ENCODE measurements at places on chromosomes 12 and 14.

- no peak for DNase-seq
Observed at GRCh38 chr12:125387206-125387605, 322.0 kb downstream of the AACS start.

DNA sequence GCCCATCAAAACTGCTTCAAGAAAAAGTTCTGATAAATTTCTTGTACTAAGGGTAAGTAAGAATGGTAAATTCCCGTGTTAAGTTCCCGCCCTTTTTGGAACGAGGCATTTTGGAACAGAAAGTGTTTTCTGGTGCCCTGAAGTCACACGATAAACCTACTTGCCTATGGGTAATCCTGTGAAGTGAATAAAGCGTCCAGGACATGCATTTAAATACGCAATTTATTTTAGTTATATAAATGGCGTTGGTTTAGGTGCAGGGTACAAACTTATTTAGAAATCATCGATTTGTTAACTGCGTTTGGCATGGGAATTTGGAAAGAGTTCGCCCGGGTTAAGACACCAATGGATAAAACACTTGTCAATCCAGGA is 715 bp upstream of the RAP1B start:
- no peak for DNase-seq

GRCh38 chr12:116727891-116728290 is 10.0 kb downstream of the SPRING1 start:
- DNase-seq = no peak

- DNase-seq = no peak
Observed at GRCh38 chr12:32583534-32583933, 95.6 kb upstream of the DNM1L start.

DNA sequence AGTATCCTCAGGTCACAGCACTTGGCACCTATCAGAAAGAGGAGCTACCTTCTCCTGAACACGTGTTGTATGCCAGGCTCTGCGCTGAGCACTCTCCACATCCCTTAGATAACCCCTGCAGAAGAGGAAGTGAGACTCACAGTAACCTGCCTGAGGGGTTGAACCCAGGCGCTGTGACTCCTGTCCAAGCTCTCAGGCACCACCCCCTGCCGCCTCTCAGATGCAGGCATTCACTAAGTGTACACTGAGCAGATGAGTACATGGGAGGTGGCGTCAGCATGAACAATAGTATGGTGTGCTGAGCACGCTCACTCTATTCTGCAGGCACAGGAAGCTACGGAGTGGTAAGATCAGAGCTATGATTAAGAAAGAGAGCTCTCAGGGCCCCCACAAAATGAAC is 21.0 kb upstream of the RIC8B start:
- DNase-seq = no peak

- no peak for DNase-seq
Observed at GRCh38 chr12:100528471-100529127, 44.9 kb upstream of the GAS2L3 start.

DNA sequence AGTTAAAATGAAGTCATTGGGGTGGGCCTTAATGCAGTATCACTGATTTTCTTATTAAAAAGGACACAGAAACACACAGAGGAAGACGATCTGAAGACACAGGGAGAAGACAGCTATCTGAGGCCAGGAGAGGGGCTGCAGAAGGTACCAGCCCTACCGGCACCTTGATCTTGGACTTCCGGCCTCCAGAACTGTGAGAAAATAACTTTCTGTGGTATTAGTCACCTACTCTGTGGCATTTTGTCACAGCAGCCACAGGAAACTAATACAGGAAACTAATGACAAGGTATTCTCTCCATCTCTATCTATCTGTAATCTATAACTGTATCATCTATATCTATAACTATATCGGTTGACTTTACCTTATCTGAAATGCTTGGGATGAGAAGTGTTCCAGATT is 1149.5 kb downstream of the BCL11B start:
- no peak for DNase-seq

- no peak for DNase-seq
Observed at GRCh38 chr12:47216150-47216677, 136.5 kb upstream of the AMIGO2 start.

DNA sequence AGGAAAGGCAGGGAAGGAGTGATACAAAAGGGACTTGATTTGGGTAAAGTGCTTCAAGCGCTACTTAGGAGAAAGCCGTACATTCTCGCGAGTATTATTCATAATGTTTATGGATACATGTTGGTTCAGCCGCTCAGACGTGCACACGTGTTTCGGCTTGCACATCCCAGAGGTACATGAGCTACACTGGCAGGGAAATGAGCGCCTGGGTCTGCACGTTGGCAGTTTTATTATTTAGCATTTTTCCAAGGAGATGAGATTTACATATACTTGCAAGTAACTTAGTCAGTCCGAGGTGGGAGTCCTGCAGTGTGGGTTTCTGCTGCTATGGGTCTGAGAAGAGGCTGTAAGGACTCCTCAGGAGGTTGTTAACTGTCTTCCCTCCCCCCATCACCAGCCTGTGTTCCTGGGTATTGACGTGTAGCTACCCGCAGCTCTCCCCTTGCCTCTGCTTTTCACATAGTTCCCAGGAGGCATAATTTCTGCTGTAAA is 1.5 kb downstream of the PRKCH start:
- no peak for DNase-seq

- no peak for DNase-seq
Observed at GRCh38 chr12:106149096-106149784, 10.5 kb upstream of the NUAK1 start.

- no peak for DNase-seq
Observed at GRCh38 chr12:47989023-47989417, 15.3 kb downstream of the COL2A1 start.

GRCh38 chr14:97806891-97807290 is 1009.7 kb downstream of the VRK1 start:
- DNase-seq = no peak

DNA sequence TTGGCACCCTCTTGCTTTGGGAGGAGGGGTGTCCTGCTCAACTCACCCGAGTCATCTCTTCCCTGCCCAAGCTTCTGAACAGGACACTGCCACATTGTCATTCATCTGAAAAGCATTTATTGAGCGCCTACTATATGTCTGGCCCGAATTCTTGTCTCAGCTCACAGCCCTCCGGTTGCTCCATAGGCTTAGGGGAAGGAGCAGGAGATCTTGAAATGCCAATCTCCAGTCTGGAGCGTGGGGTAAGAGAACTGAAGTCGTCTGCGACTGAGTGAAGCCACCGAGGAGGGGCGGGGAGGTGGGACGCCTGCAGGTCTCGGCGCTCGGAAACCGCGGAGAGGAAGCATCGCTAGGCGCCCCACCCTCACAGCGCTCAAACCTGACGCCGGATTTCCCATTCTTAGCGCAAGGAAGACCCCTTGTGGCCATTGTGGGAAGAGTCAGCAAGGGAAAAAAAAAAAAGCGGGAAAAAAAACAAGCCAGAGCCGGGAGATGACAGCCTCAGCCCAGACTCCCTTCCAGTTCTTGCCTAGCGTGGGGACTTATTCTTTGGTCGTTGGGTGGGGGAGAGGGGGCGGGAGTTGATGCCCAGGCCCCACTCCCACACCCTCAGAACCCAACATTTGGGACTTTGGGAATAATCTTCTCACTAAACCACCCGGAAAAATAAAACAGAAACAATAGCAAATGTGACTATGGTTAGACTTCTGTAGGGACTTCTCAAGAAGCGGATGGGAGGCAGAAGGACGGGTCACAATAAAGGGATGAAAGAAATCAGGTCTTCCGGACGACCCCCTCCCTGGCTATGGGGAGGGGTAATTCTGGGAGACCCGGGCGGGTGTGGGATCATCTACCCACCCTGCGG is 28.2 kb upstream of the SMUG1 start:
- DNase-seq = no peak

GRCh38 chr12:92759634-92760268 is 57.0 kb downstream of the PLEKHG7 start:
- no peak for DNase-seq

GRCh38 chr12:77630344-77630743 is 200.3 kb upstream of the NAV3 start:
- no peak for DNase-seq

DNA sequence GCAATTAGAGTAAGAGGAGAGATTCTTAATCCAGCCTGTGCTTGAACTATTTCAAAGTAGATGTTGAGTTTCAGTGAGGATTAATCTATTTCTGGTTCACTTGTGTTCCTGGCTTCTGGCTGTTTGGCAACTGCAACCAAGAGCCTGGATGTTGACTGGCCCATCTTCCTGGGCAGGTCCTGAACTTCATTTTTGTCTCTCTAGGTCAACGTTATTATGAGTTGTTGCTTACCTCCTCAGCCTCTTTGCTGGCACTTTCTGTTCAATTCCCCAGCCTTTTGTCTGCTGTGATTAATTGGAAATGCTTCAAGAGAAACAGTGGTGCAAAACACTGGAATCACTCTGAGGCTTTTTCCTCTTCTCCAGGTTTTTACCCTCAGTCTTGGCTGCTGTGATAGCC is 56.8 kb downstream of the TMEM132D start:
- no peak for DNase-seq

- no peak for DNase-seq
Observed at GRCh38 chr12:53223389-53224060, 8.5 kb downstream of the RARG start.

GRCh38 chr14:94427016-94427613 is 25.5 kb downstream of the SERPINA11 start:
- no peak for DNase-seq

DNA sequence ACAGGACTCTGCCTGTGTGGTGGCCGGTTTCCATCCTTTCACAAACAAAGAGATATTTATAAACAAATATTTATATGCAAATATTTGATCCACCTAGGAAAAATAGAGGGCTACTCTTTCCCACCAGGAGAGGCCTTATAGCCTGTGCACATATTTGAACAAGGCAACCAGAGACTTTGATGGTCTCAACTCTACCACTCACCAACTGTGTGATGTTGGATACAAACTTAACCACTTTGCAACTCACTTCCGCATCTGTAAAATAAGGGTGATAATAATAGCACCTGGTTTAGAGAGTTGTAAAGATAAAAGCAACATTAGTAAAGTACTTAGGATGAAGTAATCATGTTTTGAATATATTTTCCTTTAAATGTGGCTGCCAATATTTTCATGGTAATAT is 1.5 kb upstream of the CLEC12A start:
- no peak for DNase-seq

- no peak for DNase-seq
Observed at GRCh38 chr14:56295743-56296142, 177.5 kb downstream of the PELI2 start.

- no peak for DNase-seq
Observed at GRCh38 chr12:46926526-46926925, 100.7 kb upstream of the SLC38A4 start.

GRCh38 chr14:22423958-22424357 is 165.1 kb downstream of the DAD1 start:
- no peak for DNase-seq

DNA sequence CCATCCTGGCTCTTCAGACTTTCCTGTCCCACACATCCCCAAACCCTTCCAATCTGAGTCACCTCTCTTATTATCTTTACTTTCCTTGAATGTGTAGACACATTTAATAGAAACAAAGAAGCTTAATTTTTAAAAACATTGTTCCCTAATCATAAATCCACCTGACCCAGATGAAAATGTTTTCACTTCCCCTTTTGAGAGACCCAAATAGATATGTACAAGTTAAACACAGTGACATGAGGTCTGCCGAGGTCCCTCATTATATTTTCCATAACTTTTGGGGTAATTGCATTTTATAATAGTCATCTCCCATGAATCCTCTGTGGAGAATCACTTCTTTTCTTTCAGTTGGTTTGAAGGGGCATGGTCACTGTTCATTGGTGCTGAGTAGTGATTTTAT is 191.1 kb downstream of the GRIN2B start:
- no peak for DNase-seq

DNA sequence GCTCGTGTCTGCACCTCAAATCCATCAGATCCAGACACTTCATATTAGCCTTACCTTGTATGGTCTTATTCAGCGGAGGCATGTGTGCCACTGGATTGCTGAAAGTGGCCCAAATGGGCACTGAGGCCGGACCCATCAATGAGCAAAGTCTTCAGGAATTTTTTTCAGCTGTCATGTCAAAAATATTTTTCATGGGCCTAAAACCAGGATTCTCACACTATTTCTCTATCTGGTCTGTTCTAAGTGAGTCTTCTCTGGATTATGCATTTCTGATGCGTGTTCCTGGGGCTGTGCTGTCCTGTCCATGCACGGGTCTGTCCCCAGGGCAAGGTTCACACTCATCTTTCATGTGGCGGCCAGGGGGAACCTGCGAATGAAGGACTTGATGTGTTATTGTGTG is 94.6 kb downstream of the KCNA5 start:
- DNase-seq = no peak

DNA sequence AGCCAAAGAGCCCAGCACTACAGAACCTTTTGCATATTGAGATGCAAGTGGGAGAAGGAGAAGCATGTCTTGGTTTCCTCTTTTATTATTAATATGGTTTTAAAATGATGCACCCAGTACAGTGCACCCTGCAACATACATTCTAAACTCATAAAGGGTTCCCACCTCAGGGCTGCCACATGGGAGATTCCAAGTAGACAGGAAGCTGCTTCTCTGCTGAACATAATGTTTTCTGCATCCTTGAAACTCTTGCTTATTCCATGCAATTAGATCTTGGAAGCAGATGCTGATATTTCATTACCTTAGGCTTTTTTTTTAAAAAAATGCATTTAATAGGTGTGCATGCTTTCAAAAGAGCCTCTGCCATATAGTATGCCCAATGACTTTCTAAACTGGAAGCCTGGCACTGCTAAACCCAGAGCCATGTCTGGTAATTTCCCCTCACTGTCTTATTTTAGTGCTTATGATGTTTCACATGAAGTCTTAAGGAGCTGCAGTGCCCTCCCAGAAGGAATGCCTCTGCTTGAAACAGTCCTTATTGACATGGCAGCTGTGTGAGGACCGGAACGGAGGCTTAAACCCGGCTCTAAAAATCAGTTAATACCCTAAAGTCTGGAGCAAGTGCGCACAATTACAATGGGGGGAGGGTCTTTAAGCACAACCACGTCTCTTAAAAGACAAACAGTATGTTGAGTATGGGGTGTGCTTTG is 2.0 kb upstream of the SIX1 start:
- DNase-seq = no peak
